ENCODE measurements at places on chromosomes 1 and 21. TPM values are rescaled to one million over a fixed set of nuclear protein-coding genes. Genes with fewer than 3 reads are reported as not detected.

GRCh38 chr1:150473659-150474058 lies 13.6 kb upstream of the TARS2 start:
- DNase-seq: no peak

GRCh38 chr1:111647736-111648135 lies 28.1 kb downstream of the RAP1A start:
- DNase-seq: no peak

Gene RASAL2
- total RNA-seq: 21.8 TPM

DNA sequence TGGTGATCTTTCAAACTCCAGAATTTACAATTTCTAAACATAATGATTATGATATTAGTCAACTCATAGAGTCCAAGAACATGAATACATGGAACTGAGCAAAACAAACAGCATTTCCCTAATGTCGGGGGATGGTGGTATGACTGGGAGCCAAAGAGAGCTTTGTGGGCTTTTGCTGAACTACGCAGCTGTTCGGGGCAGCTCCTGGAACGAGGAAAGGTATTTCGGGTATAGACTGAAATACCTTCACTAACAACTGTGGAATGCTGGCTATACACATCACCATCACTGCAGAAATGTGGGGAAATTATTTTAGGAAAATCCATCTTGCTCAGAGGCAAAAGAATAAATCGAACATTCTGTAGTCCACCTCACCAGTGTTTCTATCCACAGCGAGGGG lies 30.2 kb upstream of the VPS26C start:
- DNase-seq: no peak

Gene RPE65
- total RNA-seq: 0.14 TPM
